ENCODE measurements at places on chromosomes 1 and 21.

DNA sequence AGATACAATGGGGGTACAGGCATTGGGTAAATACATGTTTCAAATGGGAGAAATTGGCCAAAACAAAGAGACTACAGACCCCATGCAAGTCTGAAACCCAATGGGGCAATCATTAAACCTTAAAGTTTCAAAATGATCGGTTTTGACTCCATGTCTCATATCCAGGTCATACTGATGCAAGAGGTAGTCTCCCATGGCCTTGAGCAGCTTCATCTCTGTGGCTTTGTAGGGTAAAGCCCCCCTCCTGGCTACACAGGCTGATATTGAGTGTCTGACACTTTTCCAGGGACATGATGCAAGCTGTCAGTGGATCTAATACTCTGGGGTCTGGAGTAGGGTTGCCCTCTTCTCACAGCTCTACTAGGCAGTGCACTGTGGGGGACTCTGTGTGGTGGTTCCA, 286.1 kb downstream of the LRRIQ3 start:
- no peak for DNase-seq

- DNase-seq, result no peak
These were observed 72.9 kb downstream of the UBE2T start for GRCh38 chr1:202268817-202269216.

- DNase-seq, result no peak
These were observed 80.0 kb upstream of the C1orf105 start for GRCh38 chr1:172340520-172340919.

DNA sequence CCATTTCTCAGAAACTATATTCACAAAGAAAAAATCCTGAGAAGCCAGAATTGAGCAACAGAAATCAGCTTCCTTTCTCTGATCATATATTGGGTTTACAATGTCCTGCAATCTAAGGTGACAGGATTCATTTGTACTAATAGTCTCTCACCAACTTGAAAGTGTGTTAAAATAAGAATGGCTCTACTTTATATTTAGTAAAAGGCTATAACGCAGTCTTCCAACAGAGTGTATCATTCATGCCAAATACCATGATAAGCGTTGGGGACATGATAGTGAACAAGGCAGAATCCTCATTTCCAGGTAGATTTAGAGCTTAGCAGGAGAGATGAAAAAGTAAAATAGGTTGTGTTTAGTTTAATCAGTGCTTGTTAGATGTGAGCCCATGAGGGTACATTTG, 519.2 kb upstream of the ZRANB2 start:
- no peak for DNase-seq

DNA sequence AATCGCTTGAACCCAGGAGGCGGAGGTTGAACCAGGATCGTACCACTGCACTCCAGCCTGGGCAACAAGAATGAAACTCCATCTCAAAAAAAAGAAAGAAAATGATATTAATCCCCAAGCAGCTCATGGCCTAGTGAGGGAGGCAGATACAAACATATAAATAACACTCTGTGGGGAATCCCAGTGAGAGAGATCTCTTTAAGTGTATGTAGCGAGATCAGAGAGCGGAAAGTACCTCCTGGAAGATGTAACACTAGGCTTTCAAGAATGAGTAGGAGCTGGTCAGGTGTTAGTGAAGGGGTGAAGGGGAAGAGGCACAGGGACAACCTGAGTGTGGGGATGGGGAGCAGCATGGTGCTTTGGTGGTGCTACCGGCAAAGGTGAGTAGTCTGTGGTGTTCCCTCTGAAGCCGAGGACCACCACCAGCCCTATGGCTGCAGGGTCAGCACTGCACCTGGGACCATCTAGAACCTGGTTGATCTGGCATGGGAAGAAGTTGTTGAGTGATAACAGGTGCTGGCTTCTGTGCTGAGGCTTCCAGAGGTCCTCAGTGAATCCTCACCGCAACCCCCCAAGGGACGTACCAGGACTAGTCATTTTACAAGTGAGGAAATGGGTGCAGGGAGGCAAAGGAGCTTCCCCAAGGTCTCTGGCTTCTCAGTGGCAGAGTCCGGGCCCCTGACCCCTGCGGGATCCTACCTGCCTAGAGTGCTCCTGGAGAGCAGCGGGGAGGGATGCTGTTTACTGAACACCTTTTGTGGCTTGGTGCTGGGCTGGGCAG, 367.6 kb upstream of the VAMP3 start:
- DNase-seq, result no peak

- DNase-seq, result no peak
These were observed 352.9 kb downstream of the LTN1 start for GRCh38 chr21:28639737-28640136.

GRCh38 chr1:212457740-212458338, 25.1 kb downstream of the NENF start:
- DNase-seq, result peak; percentile 31

DNA sequence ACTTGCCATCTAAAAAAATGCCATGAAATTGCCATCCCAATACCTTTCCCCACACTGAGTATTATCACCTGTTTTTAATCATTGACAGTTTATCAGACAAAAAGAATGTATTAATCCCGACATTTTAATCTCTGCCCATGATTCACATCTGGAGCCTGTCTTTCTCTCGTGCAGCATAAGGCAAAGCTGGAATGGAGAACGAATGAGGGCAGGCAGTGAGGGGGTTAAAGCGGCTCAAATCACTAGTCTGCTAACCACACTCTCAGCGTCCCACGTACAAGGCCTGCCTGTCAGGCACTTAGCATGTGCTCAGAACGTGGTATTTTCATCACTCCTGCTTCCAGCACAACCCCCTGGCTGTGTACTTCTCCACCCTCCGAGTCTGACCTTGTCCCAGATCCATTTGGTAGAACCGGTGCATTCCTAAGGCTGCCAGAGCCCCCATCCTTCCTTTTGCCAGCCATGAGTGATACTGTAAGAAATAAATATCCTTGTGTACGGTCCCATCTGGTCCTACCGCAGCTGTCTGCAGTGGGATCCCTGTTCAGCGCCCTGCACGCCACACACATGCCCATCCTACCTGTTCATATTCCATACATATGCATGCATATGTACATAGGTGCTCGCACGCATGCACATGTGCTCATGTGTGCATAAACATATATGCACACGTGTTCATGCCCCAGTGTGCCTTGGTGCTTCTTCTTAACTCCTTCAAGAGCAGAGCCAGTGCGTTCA, 34.6 kb upstream of the FHAD1 start:
- no peak for DNase-seq

DNA sequence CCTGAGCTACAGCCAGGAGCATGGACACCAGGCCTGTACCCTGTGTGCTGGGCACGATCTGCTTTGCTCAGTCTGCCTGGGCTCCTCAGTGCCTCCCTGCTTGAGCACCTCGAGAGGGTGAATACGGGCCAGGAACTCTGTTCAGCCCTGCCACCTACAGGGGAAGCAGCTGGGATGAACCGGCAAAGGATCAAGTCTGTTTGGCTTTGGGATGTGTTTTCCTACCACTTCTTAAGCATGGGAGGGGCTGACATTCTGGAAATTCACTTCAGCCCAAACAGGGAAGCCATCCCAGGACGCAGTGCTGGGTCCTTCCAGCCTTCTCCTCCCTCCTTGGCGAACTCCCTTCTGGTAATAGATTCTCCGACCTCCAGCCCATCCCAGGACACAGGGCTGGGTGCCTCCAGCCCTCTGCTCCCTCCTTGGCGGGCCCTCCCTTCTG, 55.8 kb upstream of the SELENON start:
- no peak for DNase-seq

DNA sequence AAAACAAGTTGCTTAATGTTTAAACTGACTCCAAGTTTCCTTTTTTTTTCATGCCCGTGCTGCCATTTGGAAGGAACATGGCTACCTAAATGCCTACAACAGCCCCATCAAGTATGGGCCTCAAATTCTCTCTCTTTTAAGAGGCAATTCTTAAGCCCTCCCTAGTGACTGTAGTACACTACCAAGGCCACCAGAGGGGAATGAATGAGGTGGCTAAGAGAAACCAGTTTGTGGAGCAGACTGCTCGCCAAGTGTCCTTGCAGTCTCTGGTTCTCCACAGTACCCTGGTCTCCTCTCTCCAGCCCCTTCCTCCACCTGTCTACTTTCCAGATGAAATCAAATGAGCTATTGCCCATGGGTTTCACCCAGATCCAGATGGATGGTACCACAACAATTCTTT, 1809.6 kb downstream of the BRINP3 start:
- no peak for DNase-seq

DNA sequence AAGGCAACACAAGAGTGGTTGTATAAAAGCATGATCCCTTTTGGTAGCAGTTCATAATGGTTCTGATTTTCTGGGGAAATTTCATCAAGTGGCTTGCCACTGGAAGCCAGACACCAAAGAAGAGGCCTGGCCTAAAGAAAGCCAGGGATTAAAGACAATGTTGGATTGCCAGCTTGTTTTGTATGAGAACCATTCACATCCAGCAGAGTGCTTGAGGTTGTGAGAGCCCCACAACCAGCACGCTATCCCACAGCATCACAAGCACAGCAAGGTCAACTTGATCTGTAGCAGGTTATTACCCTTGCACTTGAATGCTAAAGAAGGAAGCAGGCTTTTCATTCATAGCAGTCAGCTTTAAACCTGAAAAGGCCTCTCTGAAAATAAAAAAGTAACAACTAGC, 399.8 kb downstream of the PLPP3 start:
- DNase-seq, result no peak

GRCh38 chr1:172745014-172745413, 86.1 kb downstream of the FASLG start:
- DNase-seq, result peak; percentile 10

DNA sequence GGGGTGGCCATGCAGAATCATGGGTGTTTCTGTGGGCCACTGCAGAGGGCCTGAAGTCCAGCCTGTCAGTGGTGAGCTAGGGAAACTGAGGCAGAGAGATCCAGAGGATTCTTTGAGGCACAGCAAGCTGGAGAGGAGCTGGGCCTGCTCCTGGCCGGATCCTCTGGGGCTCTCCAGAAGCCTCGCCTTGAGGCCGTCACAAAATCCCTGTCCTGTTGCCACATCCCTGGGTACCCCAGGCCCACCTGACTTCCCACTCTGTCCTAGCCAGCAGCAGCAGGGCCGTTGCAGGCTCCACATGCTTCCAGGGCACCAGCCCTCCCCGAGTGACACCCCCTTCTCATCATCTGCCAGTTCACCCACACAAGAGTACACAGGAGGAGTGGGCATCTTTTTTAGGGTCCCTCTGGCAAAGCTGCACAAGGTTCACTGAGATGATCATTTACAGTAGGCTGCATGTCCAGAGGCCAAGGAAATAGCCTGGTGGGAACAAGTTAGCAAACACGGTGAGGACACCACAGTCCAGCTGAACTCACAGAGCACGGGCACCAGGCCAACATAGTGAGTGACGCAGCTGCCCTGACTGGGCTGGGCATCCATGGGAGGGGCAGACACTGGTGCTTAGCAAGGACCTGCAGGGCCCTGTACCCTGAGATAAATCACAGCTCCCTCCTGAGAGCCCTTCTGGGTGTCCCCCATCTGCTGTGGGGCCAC, 25.1 kb upstream of the TSPEAR start:
- DNase-seq, result no peak

DNA sequence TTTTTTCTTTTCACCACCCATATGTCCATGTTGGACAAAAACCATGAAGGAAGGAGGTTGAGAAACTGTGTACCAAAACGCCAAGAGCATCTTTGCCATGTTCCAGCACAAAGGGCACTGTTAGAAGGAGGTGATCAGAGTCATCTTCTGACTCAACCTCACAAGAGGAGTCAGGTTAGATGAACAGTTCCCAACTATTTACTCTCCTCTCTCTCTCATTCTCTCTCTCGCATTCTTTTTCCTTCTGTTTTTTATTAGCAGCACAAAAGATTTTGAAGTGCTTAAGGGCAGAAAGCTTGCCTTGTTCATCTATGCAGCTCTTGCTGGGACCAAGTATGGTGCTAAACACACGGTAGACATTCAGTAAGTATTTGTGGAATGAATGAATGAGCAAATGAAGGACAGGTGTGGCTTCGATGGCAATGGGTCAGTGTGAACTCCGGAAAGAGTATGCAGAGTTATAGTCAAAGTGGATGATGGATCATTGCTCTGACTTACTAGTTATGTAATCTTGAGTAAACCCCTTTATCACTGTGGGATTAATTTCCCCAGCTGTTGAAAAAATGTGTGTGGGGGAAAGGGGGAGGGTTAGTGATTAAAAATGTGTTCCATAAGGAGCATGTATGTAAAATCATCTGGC, 33.9 kb downstream of the DDR2 start:
- no peak for DNase-seq

- no peak for DNase-seq
These were observed 10.7 kb downstream of the ABCG1 start for GRCh38 chr21:42229676-42230075.

- no peak for DNase-seq
These were observed 49.5 kb downstream of the YARS1 start for GRCh38 chr1:32767641-32768040.

DNA sequence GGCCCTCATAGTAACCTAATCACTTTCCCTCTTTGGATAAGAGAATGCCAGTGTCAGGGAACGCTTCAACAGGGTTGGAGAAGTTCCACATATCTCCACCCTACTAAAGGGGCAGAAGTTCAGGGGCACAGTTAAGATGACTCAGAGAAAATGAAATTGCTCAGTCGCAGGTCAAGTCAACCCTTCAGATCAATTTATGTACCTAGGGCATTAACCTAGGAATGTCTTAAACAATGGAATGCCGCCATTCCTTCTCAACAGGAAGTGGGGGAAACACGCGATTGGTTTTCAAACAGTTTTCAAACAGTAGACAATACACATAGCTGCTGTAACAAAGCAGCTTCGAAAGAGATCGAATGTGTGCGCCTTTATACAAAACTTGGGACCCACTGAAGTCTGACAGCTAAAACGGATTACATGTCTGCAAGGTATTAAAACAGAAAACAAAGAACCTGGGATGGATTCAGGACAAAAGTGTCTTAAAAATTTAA, 897 bp downstream of the SLC25A24 start:
- no peak for DNase-seq

DNA sequence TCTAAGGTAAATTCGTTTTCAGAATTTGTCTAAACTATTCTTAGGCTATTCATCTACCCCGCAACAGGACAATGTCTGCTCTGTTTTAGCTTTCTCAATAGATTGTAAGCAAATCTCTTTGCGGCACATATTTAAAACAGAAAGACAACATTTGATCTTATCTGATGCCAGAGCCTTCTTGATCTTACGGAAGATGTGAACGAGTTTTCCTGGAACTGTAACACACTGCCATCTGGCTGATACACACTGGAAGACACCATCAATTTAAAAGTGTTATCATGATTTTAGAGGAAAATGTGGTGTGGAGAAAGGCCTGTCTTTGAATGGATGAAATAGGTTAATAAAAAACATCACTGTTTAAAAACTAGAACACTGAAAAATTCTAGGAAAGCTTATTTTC, 36.1 kb downstream of the COA6 start:
- no peak for DNase-seq

DNA sequence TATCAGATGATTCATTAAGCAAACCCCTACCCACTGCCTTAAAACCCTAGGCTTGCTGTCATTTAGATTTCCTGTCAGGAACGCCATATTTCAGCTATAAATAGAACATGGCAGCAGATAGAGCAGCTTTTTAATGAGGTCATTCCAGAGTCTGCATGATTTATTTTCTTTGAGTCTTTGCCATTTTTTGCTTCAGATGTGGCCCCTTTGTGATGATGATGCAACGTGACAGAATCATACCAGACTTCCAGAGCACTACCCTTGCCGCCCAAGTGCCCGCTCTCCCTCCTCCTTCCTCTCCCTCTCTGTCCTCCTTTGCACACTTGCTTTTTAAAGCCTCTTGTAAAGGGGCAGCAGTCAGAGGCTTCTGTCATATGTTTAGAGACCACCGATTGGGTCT, 55.5 kb upstream of the TRIM67 start:
- no peak for DNase-seq

- no peak for DNase-seq
These were observed 4.9 kb downstream of the TRIM17 start for GRCh38 chr1:228411548-228412430.
